Activated naive CD4-positive, alpha-beta T cell treated with anti-CD3 and anti-CD28 coated beads for 36 hours (primary cell): ENCODE measurements at places on chromosomes 13 and 19.

GRCh38 chr13:112103961-112104880 is 37.3 kb downstream of the SOX1 start:
- no peak for DNase-seq

DNA sequence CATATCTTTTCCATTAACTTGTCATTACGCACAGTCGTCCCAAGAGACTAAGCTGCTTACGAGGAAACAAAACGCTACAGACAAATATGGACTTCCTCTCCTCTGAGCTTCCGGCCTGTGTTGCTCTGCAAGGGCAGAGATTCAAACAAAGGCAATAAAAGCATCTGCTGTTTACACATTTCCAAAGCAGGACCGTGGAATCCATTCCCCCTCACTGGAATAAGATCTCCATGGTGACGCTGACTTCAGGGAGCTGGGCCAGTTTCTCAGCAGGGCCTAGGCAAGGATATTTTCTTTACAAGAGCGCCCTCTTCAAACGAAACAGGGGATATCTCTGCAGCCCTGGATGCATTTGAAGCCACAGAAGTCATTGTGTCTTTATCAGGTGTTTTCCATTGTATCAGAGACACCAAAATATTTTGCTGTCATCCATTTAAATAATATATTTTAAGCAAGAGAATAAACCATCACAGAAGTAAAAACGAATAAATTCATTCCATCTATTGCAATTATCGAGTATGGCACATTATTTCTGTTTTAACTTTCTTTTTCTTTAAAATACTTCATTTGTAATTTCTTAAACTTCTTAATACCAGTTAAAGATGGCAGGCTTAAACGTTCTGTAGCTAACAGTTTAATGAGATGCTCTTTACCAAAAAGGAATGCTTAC is 177.5 kb downstream of the DCLK1 start:
- DNase-seq, result no peak

- DNase-seq, result no peak
Measured at GRCh38 chr13:112839356-112840105, 129.5 kb upstream of the MCF2L start.

DNA sequence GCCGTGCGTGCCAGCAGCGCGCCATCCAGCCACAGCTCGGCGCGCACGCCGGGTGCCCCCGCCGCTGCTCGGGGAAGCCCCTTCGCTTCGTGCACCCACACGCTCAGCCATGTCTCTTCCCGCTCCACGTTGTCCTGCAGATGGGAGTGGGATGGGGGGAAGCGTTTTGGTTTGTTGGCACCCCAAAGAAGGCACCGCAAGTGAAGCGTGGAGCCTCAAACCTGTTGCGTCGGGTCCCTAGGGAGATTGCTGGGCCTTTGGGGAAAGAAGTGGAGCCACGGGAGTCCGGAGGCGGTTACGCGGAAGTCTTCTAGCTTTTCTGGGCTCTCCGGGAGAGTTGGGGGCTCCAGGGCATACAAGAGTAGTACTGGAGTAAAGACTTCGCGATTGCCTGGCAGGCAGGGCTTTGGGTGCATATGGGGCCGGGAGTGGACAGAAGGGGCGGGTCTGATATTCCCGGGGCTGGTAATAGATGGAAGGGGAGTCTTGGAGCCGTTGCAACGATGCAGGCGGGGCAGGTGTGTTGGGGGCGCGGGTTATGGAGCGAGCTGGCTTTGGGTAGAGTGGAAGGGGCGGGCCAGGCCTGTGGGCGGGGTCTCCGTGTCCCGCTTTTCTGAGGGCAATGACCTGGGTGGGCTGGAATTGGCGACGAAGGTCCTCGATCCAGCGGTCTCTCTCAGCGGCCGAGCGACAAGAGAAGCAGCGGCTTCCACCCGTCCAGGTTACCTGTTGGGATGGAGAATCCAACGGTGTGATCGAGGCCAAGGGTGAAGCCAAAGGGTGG is 6.5 kb downstream of the RASAL3 start:
- no peak for DNase-seq

- no peak for DNase-seq
Measured at GRCh38 chr13:112184261-112184660, 117.3 kb downstream of the SOX1 start.

DNA sequence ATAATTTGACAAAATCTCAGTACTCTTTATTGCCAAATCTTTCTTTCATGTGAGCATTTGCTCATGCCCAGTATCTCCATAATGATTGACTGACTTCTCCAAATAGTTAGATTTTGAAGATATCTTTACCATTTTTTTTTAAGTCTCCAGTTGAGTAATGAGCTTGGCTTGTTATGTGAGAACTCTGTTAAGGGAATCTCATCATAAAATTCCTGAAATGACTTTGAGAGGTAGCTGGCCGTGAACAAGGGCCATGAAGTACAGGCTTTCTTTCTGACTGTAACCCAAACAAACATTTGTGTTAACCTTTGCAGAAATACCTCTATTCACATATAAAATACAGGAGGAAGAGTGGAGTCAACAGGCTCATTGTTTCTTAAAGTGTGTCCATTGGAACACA is 449.7 kb downstream of the IRS2 start:
- no peak for DNase-seq

DNA sequence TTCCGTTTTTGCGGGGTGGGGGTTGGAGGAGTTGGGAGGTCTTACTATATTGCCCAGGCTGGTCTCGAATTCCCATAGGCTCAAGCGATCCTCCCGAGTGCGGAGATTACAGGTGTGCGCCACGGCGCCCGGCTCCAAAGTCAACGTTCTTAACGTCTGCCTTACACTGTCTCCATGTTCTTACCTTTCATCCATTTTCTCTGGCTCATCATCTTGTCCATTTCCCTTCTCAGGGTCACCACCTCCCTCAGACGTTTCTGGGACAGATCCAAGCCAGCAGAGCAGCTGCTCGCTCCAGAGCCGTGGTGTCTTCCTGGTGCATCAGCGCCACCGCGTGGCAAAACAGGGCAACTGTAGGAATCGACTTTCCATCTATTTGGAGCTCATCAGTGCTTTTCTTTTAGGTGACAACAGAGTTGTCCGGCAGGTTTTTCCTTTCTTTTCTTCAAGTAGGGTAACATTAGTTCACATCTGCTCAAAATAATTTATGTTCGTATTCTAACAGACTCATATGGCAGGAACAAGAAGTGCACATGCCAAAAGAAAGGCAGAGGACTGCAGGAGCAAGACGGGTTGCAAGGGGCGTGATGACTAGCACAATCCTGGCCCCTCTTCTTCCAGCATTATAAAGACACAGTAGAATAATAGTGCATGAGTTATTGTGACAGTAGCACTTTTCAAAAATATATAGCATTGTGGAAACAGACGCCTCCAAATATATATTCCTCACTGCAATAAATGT is 103.1 kb upstream of the ABCC4 start:
- DNase-seq, result peak; percentile 86

- DNase-seq, result no peak
Measured at GRCh38 chr13:64936879-64937278, 2293.3 kb downstream of the PCDH9 start.

GRCh38 chr13:32955881-32956594 is 60.2 kb upstream of the KL start:
- no peak for DNase-seq

DNA sequence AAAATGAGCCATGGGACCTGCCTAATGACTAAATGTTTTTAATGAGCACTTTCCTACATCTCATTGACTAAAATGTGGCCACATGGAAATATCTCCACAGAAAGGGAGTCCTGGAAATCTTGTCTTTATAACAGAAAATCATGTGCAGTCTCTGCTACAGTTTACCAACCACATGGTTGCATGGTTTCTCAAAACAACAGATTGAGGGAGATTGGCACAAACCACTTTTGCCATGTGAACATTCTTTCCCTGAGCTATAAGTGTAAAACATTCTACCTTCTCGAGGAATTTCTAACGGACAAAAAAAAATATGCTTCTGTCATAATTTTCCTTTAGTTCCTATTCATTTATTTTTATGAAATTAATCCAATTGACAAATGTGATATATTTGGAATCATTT is 218.9 kb upstream of the SLITRK5 start:
- DNase-seq, result no peak

DNA sequence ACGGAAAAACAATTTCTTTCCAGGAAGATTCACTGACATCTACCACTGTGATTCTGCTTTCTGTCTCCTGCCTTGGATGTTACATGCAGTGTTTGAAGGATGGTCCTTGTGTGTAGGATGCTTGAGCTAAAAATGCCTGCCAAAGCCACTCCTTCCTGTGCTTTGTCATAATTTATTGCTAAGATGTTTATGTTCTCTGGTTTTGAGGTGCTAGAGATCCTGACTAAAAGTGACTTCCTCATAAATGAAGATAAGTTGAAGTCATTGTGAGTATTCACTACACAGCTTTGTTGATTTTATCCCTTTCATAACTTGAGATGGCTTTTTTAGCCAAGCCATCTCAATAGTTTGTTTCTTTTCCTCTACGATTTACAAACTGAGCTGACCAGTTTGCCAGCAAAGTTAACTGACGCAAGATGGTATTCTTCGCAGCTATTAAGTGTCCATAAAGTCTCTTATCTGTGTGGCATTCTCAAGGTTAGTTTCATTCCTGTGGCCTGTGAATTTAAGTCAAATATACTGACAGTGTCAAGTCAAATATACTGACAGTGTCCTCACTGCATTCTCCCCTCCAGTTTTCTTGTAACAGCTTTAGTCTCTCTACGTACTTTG is 15.7 kb upstream of the FBXL3 start:
- no peak for DNase-seq

GRCh38 chr19:4967738-4968461 is 1.0 kb upstream of the KDM4B start:
- DNase-seq, result no peak

- no peak for DNase-seq
Measured at GRCh38 chr19:870963-871401, 11.5 kb downstream of the CFD start.

GRCh38 chr19:3516675-3517207 is 10.6 kb downstream of the FZR1 start:
- peak; percentile 29 for DNase-seq

GRCh38 chr13:23496255-23496654 is 62.8 kb upstream of the SACS start:
- DNase-seq, result no peak

DNA sequence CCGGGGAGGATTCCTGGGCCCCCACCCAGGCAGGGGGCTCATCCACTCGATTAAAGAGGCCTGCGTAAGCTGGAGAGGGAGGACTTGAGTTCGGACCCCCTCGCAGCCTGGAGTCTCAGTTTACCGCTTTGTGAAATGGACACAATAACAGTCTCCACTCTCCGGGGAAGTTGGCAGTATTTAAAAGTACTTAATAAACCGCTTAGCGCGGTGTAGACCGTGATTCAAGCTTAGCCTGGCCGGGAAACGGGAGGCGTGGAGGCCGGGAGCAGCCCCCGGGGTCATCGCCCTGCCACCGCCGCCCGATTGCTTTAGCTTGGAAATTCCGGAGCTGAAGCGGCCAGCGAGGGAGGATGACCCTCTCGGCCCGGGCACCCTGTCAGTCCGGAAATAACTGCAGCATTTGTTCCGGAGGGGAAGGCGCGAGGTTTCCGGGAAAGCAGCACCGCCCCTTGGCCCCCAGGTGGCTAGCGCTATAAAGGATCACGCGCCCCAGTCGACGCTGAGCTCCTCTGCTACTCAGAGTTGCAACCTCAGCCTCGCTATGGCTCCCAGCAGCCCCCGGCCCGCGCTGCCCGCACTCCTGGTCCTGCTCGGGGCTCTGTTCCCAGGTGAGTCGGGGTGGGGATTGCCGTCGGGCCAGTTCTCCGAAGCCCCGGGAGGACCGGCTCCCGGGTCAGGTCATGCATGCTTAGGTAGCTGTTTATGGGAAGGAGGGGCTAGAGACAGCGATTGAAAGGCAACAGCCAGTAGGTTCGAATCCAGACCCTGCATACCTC is at the start of gene ICAM1:
Gene ICAM1, plus strand, starts transcription at position 505 of the 779 bp plus-strand sequence. Its CDS starts 40 bp downstream, at position 545.
- peak; percentile 86 for DNase-seq

GRCh38 chr13:26941345-26942174 is 181.0 kb upstream of the GPR12 start:
- peak; percentile 5 for DNase-seq

DNA sequence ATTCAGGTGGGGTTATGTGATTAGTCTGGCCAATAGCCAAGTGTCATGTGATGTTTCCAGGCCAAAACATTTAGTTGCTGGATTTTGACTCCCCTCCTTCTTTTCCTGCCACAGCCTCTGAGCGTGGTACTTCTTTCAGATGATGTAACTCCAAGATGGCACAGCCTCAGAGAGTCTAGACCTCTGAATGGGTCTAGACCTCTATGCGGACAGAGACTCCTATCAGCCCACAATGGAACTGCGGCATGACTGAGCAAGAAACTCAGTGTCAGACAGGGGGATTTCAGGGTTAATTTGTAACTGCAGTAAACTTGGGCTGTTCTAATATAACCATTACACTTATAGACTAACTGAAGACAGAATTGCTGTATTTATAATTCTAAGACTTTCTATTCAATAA is 42.6 kb upstream of the ZDHHC20 start:
- DNase-seq, result no peak

GRCh38 chr13:43387880-43388279 is 364.5 kb downstream of the DNAJC15 start:
- DNase-seq, result no peak

DNA sequence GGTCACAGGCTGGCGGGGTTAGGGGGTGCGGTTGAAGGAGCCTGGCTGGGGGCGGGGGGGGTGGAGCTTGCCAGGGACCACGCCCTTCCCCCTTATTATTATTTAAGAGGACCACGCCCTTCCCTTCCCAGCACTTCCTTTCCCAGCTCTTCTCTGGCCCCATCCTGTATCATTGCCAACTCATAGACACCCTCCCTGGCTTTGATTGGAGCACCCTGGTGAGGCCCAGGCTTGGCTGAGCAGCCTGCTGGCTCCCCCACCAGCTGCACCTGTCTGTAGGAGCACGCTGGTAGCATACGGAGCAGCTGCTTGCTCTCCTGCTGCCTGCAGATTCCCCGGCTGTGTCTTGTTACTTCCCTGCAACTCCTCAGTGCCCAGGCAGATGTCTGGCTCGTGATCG is 62.5 kb upstream of the PDX1 start:
- DNase-seq, result no peak

DNA sequence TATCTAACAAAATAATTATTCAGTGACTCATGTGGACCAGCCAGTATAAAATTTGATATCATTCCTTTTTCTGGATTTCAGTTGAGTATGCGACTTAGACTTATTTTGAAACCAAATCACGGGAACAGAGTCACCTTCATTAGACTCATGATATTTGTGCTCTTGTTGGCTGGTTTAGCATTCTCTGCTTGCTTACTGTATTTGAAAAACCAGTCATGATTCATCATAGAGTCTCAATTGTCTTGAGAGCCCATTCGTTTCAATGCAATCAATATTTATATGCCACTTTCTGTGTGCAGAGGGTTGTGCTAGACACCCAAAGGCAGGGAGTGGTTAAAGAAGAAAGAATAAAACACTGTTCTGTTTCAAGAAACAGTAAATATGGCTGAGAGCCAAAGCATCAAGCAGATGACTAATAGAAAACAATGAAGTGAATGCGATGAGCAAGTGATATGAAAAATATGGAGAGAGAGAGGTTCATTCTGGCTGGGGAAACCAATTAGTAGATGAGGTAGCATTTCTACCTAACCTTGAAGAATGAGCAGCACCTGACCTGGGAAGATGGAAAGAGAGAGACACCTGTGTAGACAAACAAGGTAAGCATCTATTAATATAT is 99.6 kb upstream of the MBNL2 start:
- DNase-seq, result no peak

GRCh38 chr13:28622286-28622685 is 36.6 kb upstream of the POMP start:
- DNase-seq, result no peak

- DNase-seq, result no peak
Measured at GRCh38 chr19:17860993-17861360, 1.3 kb downstream of the RPL18A start.

GRCh38 chr19:45323671-45324081 is 1.0 kb upstream of the CKM start:
- no peak for DNase-seq

- peak; percentile 35 for DNase-seq
Measured at GRCh38 chr13:79258489-79258888, 147.6 kb downstream of the RBM26 start.

- DNase-seq, result no peak
Measured at GRCh38 chr13:97720896-97721295, 232.6 kb upstream of the IPO5 start.
